ENCODE measurements at places on chromosomes 5 and 9. TPM values are rescaled to one million over a fixed set of nuclear protein-coding genes. Genes with fewer than 3 reads are reported as not detected.

The ADAMTS16 gene
- not detected for total RNA-seq

The PTGR1 gene
- total RNA-seq = 63.9 TPM

The FAM151B gene
- 3.9 TPM for total RNA-seq

The SVEP1 gene
- 62.5 TPM for total RNA-seq

The RASGEF1C gene
- total RNA-seq = not detected

The GRM6 gene
- under 0.01 TPM for total RNA-seq

The PCDHB13 gene
- total RNA-seq = 0.94 TPM

The PTCH1 gene
- total RNA-seq = 1.6 TPM

The ANKRD31 gene
- 0.09 TPM for total RNA-seq

The ZNF883 gene
- total RNA-seq = 2.4 TPM

The FOXD4 gene
- total RNA-seq = 0.16 TPM

The CNTFR gene
- not detected for total RNA-seq

The IFNA17 gene
- not detected for total RNA-seq

The ACOT12 gene
- total RNA-seq = 0.17 TPM

The NAIF1 gene
- total RNA-seq = 17.8 TPM

The FOXE1 gene
- not detected for total RNA-seq

The GLRA1 gene
- total RNA-seq = not detected

The PCDHGB3 gene
- 5.1 TPM for total RNA-seq

The PCDHAC1 gene
- under 0.01 TPM for total RNA-seq

The TTC39B gene
- total RNA-seq = 9.1 TPM

The DNM1 gene
- 63.7 TPM for total RNA-seq
